ENCODE measurements at places on chromosomes 7 and 10.

GRCh38 chr7:115789901-115790300 lies 240.7 kb downstream of the TFEC start:
- DNase-seq: no peak

GRCh38 chr7:34747176-34747781 lies 89.3 kb downstream of the NPSR1 start:
- no peak for DNase-seq

GRCh38 chr7:137836541-137836940 lies 10.2 kb downstream of the DGKI start:
- no peak for DNase-seq

GRCh38 chr7:45236666-45237065 lies 79.1 kb downstream of the RAMP3 start:
- no peak for DNase-seq

DNA sequence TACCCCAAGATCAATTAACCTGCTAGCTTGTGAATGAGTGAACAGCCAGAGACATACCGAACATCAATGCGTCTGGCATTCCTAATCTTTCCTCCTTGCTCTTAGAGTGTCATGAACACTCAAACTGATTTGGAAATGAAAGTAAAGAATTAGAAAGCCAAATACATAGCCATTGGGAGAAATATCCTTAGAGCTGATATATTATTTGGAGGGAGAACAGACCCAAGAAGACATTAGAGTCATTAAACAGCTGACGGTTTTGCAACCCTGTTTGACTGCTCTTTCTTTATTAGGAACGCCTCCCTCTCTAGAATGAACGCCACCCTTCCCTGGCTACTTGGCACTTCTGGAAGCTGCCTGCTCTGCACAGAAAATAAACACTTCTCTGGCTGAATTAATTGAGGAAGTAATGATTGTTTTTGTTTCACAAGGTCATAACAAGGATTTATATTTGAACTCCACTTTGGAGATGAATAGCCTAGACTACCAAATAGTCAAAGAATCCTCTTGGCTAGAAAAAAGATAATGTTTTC lies 42.8 kb downstream of the CTTNBP2 start:
- DNase-seq: no peak

DNA sequence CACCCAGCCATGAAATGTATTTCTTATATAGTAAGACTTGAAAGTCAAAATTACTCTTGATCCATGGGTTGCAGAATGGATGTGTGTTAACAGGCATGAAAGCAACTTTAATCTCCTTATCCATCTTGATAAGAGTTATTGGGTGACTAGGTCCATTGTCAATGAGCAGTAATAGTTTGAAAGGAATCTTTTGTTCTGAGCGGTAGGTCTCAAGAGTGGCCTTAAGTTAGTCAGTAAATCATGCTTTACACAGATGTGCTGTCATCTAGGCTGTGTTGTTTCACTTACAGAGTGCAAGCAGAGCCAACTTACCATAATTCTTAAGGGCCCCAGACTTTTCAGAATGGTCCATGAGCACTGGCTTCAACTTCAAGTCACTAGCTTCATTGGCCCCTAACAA lies 51.2 kb downstream of the KIAA1549 start:
- no peak for DNase-seq

DNA sequence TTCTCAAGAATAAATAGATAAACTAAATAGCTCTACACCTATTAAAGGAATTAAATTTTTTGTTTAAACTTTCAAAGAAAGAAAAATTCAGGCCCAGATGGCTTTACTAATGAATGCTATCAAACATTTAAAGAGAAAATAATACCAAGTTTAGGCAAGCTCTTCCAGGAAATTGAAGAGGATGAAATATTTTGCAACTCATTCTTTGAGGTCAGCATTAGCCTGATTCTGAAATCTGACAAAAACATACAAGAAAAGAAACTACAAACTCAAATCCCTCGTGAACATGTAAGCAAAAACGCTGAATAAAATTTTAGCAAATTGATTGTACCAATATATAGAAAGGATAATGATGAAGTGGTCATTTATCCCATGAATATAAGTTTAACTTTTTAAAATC lies 93.4 kb downstream of the RTKN2 start:
- no peak for DNase-seq

DNA sequence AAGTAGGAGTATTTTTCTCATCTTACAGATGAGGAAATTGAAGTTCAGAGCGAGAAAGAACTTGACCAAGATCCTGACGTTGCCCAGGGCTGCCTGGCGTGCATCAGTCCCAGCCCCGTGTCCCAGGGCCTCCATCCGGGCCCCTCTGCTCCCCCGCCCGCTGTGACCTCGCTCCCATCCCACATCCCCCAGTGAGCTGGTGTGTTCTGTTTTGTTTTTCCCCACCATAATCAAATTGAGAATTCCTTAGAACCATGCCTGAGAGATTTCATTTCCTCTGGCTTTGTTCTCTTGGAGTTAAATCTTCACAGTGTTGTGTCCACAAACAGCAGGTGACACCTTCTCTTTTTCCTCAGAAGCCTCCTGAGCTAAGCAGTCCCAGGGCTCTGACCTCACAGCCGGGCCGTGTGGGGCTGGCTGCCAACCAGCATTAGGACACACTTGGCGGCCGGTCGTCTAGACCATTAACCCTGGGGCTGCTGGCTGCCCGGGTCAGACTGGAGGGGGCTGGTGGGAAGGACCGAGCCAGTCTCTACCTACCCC lies 44.3 kb downstream of the PFKP start:
- DNase-seq: no peak

DNA sequence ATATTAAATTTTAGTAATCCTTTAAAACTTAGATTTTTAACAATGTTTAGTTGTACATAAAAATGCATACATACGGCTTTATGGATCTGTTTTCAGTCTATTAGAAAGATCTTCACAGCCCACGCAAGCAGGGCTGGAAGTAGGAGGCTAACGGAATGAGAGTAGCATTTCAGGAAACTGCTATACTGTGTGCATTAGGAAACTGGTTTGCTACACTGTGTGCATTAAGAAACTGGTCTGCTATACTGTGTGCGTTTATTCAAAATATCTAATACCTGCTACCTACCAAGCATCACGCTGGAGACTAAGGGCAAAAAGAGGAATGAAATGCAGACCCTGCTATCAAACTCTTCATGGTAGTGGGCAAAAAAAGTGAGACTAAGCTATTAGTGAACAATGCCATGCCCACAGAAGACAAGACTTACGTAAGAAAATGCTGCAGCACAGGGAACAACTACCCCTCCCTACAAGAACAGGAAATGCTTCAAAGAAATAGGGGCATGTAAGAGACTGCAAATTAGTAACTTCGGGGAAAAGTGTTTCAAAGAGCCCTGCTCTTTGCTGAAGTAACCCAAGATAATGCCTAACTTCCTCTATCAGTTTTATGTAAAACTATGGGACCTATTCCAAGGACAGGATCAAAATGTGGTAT lies 11.3 kb downstream of the RAB11FIP2 start:
- no peak for DNase-seq

GRCh38 chr7:64559206-64559605 lies 3.7 kb downstream of the ZNF680 start:
- DNase-seq: no peak

DNA sequence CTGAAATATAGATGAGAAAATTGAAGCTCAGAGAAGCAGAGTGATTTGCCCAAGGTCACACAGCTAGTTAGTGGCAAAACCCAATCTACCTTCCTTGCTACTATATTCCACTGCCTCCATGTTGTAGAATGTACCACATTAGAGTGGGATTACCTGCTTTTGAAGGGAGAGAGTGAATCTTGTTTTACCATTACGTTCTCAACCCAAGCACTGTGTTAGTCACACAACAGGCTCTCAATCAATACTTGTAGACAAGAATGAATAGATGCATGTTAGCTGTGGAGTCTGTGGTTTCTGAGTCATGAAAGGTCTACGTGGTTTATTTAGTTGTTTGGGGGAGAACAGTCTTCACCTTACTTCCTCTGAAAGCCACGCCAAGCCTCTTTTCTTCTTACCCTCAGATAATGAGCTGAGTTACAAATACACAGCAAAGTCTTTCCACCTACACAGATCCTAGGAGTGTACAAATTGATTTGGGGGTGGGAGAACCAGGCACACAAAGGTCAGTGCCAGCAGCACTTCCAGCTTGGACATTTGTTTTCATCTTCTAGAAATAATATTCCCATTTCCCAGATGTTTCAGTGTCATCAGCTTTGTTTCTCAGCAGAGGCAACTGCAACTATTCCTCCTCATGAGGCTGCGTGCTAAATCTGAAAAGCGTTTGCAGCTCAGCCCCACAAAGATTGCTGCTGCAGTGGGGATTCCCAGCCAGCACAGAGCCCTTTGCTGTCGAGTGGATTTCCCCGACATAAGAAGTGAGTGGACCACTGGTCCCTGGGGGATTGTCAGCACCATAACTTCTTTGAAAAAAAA lies 71.5 kb upstream of the ADO start:
- peak; percentile 94 for DNase-seq

DNA sequence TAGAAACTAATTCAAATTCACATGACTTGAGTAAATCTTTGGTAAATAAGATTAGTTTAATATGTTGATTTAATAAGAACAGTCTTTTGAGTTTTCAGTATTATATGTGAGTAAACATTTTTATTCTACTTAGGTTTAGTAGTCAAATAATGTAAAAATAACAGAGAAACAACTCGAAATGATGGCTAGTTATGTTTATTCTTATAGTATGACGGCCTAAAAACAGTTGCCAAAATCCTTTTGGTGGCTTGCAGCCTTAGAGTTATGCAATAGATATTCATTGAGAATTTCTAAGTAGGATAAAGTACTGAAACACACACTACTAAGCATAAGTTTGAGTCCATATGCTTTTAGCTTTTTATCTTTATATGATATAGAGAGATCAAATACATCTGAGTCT lies 184.8 kb downstream of the GNAI1 start:
- no peak for DNase-seq

- DNase-seq: no peak
Measured at GRCh38 chr7:30731581-30731980, 20.4 kb upstream of the INMT start.

GRCh38 chr10:89207801-89208551 lies 859 bp upstream of the CH25H start:
- DNase-seq: no peak

DNA sequence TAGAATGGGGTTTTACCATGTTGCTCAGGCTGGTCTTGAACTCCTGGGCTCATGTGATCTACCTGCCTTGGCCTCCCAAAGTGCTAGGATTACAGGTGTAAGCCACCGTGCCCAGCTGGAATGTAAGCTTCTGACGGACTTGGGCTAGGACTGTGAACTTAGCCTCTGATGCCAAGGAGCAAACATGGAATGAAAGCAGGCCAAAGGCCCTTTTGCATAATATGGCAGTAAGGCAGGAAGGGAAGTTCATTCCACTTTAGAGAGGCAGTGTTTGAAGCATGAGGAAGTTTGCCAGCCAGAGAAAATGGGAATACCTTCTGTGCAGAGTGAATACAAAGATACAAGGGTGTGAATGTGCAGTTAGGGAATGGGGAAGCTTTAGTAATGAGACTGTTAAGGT lies 20.3 kb downstream of the VCL start:
- no peak for DNase-seq

DNA sequence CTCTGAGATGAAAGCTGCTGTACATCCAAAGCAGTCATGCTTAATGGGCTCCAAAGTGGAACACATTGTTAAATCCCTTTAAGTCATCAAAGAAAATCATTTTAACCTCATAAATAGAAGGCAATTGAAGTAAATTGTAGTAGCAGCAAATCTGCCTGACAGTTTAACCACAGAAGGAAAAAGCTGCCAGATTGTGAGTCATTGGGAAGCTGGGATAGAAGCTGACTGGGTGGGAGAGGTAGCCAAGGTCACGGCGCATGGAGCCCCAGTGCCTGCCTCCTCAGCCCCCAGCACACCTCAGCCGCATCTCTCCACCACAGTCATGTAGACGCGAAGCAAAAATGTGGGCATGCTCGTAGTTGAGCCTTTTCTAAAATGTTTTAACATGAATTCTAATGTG lies 44.0 kb downstream of the TARP start:
- no peak for DNase-seq

DNA sequence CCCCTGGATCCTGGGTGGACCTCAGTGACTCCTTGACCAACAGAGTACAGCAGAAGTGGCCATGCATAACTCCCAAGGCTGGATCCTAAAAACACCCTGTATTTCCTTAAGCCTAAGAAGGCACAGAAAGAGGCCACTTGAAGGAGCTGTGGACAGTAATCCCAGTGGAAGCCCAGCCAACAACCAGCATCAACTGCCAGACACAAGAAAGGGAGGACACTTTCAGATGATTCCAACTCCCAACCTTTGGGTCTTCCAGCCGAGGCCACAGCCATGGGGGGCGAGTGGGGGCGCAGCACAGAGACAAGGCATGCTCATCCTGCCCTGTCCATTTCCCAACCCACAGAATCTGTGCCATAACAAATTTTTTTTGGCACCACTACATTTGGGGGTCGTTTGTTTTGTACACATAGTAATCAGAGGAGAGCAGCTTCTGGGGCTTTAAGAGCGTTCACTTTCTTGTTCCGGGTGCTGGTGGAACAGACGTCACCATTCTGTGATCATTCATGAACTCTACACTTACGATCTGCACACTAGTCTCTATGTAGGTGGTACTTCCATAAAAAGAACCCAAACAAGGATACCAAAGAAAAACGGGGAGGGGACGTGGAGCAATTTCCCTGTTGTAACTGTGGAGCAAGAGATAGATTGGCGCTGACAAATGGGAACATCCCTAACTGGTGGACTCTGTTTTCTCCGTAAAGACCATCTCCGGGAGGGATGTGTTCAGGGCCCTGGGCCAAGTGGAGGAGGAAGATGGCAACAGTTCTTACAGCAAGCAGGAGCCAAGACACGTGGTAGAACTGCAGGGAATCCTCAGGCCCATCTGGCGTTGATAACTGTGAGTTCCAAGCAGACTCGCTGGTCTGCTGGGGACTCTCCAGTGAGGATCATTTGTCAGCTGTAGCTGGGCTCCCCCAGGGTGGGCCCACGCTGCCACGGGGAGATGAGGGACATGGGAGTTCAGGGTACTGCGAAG lies 6.0 kb upstream of the SLC29A3 start:
- DNase-seq: no peak

DNA sequence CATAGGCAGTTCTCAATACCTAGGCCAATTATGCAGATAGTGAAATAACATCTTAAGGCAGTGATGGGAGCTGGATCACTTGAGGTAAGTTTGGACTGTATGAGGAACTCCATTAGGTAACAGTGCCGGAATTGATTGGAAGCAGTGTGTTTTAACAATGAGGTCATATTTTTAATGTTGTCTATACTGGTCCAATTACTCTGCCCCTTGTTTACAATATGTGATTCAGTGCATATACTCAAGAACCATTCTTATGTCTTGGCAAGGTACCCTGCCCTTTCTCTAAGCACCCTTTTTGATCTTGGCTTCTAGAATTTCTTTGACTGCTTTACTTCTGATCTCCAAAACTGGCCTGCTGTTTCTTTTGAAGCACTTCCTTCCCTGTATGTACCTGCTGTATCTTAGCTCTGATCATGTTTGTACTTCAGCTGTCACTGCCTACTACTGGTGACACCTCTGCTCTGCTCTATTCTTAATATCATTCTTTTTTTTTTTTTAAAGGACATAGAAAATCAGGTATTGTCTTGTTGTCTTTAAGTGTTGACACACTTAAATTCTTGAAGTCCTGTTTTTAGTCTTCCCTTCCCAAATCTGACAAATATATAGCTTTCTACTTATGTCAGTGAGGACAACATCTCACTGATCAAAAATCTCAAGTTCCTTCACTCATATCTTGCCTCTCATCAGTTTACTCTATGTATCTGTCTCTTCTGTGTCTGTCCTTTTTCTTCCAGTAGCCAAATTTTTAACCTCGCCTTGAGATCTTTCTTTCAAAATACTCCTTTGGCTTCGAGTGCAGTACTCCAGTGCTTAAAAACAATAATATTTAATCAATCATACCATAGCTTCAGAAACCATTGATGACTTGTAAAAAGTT lies 46.4 kb upstream of the RPA3 start:
- peak; percentile 22 for DNase-seq

- no peak for DNase-seq
Measured at GRCh38 chr7:47292832-47293309, 289.0 kb downstream of the TNS3 start.

Data from activated CD4-positive, alpha-beta T cell treated with anti-CD3 and anti-CD28 coated beads, Interleukin-10, Interleukin-2, amounts not matched to agents 100 ng/mL and 50 ng/mL, durations not matched to agents 16 hours and 8 hours (primary cell).